Hepatic stellate cell (primary cell): ENCODE measurements at places on chromosomes 5 and 9.

DNA sequence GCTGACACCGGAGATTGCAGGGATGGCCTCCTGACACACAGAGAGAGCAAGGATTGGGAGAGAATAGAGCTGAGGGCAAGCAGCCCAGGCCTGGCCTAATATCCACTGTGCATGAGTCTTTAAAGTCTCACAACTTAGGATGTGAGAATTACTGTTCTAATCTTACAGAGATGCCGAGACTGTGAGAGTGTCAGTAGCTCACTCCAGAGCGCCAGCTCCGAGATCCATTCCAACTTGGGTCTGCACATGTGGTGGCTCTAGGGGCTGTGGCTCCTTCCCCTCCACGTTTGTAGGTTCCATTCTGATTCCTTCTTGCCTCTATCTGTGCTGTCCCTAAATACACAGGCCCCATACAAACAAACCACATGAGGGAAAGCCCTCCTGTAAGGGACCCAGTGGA is 304.6 kb downstream of the MLLT3 start:
- DNase-seq: no peak

- DNase-seq: no peak
Measured at GRCh38 chr5:14166437-14166836, 23.3 kb downstream of the TRIO start.

GRCh38 chr9:105295986-105296385 is 51.5 kb downstream of the SLC44A1 start:
- DNase-seq: no peak

DNA sequence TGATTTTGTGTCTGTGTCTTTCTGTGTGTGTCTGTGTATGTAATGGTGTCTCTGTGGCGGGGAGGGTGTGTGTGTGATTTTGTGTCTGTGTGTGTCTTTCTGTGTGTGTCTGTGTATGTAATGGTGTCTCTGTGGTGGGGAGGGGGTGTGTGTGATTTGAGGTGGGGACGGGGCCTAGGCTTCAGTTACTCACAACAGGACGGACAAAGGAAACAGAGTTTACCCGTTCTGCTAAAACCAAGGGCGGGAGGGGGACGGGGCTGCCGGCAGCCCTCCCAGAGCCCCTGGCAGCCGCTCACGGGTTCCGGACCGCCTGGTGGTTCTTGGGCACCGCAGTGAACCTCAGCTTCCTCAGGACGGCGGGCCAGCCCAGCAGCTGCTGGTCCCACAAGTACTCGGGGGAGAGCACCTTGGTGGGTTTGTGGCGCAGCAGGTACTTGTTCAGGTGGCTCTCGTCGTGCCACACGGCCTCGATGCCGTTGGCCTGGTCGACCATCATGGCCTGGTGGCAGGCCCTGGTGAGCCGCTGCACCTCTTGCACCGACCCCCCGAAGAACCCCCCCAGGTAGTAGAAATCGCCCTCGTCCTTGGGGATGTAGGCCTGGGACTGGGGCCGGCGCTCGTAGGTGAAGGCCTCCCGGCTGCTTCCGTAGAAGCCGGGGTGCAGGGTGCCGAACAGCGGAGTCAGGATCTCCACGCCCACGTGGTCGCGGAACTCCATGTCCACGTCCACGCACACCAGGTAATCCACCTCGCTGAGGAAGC is 19.4 kb downstream of the ABO start:
- no peak for DNase-seq

DNA sequence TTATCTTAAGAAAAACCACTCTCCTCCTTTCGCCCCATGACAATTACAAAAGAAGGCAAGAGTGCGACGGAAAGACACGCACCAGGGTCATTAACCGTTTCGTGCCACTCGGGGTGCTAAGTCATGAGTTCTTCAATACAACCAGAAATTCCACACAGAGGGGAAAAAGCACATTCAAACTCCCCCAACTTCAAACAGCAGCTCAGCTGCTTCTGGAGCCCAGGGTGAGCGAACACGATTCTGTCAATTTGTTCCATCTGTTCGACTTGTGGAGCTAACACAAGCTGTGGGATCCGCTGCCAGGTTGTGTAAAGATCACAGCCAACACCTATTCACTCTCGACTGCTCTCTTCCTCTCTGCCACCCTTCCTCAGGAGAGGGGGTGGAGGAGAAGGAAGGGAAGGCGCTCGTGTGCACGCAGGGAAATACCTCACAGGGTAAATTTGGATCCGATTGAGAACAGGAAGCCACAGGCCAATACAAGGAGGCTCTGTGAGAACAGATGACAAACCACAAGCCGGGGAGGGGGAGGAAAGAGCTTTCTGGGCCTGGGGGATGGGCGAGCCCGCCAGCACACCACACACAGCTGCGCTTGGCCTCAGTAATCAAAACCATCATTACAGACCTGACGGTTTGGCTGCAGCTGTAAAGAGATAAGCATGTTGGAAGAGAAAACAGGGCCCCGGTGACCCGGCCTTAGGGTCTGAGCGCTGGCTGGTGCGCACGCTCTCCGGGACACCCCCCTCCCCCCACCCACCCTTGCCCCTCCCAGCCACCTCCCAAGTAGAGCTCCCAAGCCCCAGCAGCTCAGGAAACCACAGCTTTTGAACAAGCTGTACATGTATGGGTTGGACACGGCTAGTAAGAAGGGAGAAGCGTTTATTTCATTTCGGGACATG is 54.3 kb downstream of the PTCH1 start:
- DNase-seq: peak; percentile 92

GRCh38 chr9:131179561-131180219 is 54.3 kb downstream of the NUP214 start:
- DNase-seq: peak; percentile 70

DNA sequence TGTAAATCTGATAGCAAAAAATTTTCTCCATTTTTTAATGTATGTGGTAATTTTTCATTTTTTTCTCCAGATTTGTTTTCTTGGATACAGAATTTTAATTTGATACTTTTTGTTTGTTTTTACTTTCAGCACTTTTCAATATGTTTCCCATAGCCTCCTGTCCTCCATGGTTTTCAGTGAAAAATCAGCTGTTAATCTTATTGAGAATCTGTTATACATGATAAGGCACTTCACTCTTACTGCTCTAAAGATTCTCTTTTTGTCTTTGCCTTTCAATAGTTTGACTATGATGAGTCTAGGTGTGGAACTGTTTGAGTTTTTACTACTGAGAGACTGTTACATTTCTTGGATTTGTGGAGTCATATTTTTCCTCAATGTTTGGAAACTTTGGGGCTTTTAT is 455.7 kb upstream of the NUDT12 start:
- DNase-seq: no peak

GRCh38 chr5:91065496-91065895 is 317.6 kb downstream of the ARRDC3 start:
- DNase-seq: no peak

GRCh38 chr5:174139623-174140022 is 94.1 kb downstream of the NSG2 start:
- no peak for DNase-seq

DNA sequence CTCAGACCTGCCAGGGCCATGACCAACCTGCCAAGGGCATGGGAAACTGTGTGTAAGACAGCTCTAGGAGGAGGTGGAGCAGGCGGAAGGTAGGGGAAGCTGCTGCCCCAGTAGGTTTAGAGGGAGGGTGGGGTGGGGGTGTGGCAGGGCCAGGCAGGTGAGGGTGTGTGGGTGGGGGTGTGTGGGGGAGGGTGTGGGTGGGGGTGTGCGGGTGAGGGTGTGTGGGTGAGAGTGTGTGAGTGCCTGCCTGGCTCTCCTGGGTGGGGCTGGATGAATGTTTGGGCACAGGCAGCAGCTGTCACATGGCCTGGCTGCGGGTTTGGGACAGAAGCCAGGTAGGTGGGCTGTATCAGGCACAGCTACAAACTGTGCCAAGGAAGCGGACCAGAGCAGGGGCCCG is 8.8 kb upstream of the N4BP3 start:
- no peak for DNase-seq

- no peak for DNase-seq
Measured at GRCh38 chr5:74107899-74108298, 481.9 kb downstream of the ARHGEF28 start.

- DNase-seq: no peak
Measured at GRCh38 chr9:135228983-135229625, 141.6 kb downstream of the OLFM1 start.

DNA sequence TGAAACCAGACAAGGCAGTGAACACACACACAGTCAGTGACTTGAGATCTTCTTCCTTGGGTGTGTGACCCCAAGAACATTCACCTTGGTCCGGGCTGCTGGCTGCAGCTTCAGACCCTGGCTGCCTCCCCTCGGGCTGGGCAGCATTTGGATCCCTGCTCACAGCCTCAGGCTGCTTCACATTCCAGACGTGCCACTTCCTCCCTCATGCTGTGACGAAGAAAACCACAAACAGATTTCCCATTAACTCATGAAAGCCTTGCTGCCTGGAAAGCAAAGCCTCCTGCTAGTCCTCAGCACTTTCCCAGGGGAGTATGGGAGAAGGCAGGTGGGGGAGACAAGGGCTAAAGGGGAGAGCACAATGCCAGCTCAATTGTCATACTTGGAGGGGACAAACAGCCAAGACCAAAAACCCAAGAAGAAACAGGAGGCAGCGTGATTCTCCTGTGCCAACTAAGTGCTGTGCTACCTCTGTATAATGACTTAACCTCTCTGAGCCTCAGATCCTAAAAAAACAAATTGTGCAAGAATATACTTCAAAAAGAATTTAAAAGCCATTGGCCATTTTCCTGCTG is 594.6 kb upstream of the BRINP1 start:
- peak; percentile 85 for DNase-seq

- no peak for DNase-seq
Measured at GRCh38 chr5:24391816-24392215, 253.0 kb downstream of the CDH10 start.

GRCh38 chr5:142561486-142562097 is 124.3 kb downstream of the FGF1 start:
- no peak for DNase-seq

DNA sequence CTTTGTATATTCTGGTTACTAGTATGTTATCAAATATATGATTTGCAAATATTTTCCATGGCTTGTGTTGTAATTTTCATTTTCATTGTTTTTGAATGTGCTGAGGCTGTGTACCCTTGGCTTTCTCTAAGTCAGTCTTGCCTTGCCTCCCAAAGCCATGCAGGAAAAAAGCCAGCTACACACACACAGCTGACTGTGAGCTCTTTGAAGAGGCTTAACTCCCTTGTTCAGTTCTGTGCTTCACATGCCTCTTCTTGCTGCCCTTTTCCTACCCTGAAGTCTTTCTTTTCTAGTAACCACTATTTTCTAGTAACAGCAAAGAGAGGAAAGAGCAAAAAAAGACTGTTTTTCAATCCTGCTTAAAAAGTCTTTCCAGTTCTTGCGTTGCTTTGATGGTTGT is 53.9 kb downstream of the KCNN2 start:
- no peak for DNase-seq

GRCh38 chr5:144697847-144698262 is 527.2 kb downstream of the KCTD16 start:
- peak; percentile 31 for DNase-seq
